ENCODE measurements at places on chromosomes 12 and 14. TPM values are rescaled to one million over a fixed set of nuclear protein-coding genes. Genes with fewer than 3 reads are reported as not detected.

HOXC9 gene
- not detected for total RNA-seq

TCL1B gene
- total RNA-seq = not detected

NELL2 gene
- total RNA-seq = 0.49 TPM

GALNT4 gene
- total RNA-seq = 8.5 TPM

NOVA1 gene
- total RNA-seq = 17.1 TPM

C12orf60 gene
- 1.8 TPM for total RNA-seq

MAP1LC3B2 gene
- total RNA-seq = 0.24 TPM

ABCC9 gene
- 3.6 TPM for total RNA-seq

KRT2 gene
- total RNA-seq = not detected

AKAP3 gene
- 0.68 TPM for total RNA-seq

B3GNT4 gene
- not detected for total RNA-seq

HOXC10 gene
- not detected for total RNA-seq

OAS2 gene
- total RNA-seq = 8.3 TPM

SCNN1A gene
- total RNA-seq = 7.8 TPM

GALNT6 gene
- 4.8 TPM for total RNA-seq

TMEM52B gene
- total RNA-seq = not detected

SPTB gene
- total RNA-seq = not detected

MTERF2 gene
- total RNA-seq = 2.7 TPM

PAPLN gene
- 33.1 TPM for total RNA-seq

MYF5 gene
- not detected for total RNA-seq

CCDC177 gene
- not detected for total RNA-seq

GPRC5D gene
- not detected for total RNA-seq

Data from cardiac ventricle fibroblast (primary cell).